Type B pancreatic cell (in vitro differentiated cells): ENCODE measurements at places on chromosomes 3 and 15. TPM values are rescaled to one million over a fixed set of nuclear protein-coding genes. Genes with fewer than 3 reads are reported as not detected.

Gene QTRT2
- 35.0 and 36.6 TPM in 2 replicates for total RNA-seq

Gene ATP13A4
- 10.2 and 11.4 TPM in 2 replicates for total RNA-seq

Gene CLCN2
- total RNA-seq: 10.8 and 24.9 TPM in 2 replicates

Gene LIPC
- 10.9 and 33.1 TPM in 2 replicates for total RNA-seq

Gene SPATA12
- not detected in 2 replicates for total RNA-seq
